ENCODE measurements at places on chromosomes 16 and 17. TPM values are rescaled to one million over a fixed set of nuclear protein-coding genes. Genes with fewer than 3 reads are reported as not detected.
A peak's percentile ranks its signal among the peaks of the same experiment; 100 is the strongest.

DNA sequence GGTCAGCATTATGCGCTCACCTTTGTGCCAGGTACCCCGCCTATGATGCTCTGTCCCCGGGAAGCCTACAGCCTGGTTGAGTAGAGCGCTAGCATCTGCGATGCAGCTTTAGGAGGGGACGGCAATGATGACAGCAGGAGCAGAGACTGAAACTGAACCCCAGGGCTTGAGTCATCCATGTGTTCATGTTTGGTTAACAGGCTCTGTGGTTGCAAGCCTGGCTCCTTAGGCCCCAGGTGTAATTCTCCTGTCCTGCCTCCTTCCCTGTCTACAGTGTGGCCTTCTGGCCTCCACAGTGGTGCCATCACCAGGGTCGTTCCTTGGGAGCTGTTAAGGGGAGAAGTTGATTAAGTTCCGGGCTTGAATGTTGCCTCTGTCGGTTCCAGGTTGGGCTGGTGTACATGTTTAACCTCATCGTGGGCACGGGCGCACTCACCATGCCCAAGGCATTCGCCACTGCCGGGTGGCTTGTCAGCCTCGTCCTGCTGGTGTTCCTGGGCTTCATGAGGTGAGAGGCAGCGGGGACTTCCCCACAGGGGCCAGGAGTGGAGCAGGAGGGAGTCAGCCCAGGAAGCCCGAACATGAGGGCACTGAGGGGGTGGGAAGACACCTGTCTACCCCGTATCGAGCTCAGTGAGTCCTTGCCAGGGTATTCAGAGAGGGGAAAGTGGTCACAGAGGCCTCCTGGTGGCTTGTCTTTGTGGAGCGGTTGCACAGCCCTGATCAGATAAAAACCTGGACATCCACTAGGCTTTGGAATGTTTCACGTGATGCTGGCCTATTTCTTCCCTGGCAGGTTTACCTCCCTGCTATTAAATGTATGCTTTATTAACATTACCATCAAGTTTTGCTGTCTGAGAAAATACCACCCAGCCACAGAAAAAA lies 9.2 kb upstream of the NAT9 start:
- no peak overlapping the region for H3K4me3 ChIP-seq
- H3K4me1 ChIP-seq: no peaks in the 10 kb centered on the region
- H3K27ac ChIP-seq: no peak overlapping the region
- no peak for DNase-seq
- no peaks in the 10 kb centered on the region for H3K27me3 ChIP-seq
- peaks cover 50% of the 10 kb centered on the region for H3K36me3 ChIP-seq

Gene XAF1
- total RNA-seq: 21.2 TPM

DNA sequence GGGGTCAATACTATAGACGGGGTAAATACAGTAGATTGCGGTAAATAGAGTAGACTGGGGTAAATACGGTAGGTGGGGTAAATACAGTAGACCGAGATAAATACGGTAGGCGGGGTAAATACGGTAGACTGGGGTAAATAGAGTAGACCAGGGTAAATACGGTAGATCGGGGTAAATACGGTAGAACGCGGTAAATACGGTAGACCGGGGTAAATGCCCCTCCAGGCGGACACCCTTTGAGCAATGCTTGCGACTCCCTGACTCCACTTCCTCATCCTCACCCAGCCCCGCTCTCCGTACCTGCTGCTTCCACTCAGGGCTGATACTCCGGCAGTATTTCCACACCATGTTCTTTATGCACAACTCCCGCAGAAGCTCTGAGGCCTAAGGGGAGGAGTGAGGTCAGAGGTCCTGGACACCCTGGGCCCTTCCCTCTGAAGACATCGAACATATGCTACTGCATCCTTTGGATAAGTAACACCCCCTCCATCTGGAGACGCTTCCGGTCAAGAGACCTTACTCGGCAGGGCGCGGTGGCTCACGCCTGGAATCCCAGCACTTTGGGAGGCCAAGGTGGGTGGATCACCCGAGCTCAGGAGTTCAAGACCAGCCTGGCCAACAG lies 13.3 kb upstream of the CRK start:
- H3K27ac ChIP-seq: no peak overlapping the region
- no peak for DNase-seq
- no peak overlapping the region for H3K4me3 ChIP-seq
- H3K4me1 ChIP-seq: no peaks in the 10 kb centered on the region
- H3K27me3 ChIP-seq: no peaks in the 10 kb centered on the region

DNA sequence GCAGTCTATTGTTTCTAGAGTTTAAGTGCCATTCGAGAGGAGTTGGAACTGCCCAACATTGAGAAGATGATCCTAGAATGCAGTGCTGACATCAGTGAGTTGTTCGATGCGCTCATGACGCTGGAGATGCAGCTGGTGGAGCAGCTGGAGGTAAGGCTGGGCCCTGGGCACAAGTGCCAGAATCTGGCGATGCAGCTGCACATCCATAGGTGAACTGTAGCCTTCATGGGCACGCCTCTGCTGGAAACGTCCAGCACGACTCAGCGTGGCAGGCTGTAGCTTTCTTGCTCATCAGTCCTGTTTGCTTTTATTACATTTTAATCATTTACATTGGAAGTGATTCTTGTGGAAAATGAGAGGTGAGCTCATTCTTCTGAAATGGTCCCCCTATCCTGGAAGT lies 31.7 kb downstream of the DRC3 start:
- H3K4me3 ChIP-seq: no peak overlapping the region
- no peak overlapping the region for H3K27ac ChIP-seq
- H3K4me1 ChIP-seq: peaks cover 10% of the 10 kb centered on the region
- no peaks in the 10 kb centered on the region for H3K27me3 ChIP-seq
- no peak for DNase-seq
- H3K36me3 ChIP-seq: no peaks in the 10 kb centered on the region

DNA sequence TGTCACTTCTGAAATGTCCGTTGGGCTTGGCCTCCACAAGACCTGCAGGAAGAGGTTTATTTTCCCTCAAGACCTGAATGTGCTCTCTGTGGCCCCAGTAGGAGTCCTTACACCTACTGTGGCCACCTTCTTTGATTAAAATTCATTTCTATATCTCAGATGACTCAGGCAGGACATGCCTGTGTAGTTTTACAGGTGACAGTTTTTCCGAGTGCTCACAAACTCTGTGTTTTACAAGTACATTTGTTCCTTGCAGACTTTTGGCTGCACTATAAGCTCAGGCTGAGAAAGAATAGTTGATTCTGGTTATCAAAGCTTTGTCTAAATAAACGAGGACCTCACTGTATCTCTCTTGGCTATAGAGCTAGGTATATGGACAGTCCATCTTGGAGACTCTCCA lies 257.1 kb downstream of the MAP2K4 start:
- no peaks in the 10 kb centered on the region for H3K36me3 ChIP-seq
- H3K27ac ChIP-seq: no peak overlapping the region
- DNase-seq: no peak

Gene BCL6B
- total RNA-seq: 28.1 TPM

DNA sequence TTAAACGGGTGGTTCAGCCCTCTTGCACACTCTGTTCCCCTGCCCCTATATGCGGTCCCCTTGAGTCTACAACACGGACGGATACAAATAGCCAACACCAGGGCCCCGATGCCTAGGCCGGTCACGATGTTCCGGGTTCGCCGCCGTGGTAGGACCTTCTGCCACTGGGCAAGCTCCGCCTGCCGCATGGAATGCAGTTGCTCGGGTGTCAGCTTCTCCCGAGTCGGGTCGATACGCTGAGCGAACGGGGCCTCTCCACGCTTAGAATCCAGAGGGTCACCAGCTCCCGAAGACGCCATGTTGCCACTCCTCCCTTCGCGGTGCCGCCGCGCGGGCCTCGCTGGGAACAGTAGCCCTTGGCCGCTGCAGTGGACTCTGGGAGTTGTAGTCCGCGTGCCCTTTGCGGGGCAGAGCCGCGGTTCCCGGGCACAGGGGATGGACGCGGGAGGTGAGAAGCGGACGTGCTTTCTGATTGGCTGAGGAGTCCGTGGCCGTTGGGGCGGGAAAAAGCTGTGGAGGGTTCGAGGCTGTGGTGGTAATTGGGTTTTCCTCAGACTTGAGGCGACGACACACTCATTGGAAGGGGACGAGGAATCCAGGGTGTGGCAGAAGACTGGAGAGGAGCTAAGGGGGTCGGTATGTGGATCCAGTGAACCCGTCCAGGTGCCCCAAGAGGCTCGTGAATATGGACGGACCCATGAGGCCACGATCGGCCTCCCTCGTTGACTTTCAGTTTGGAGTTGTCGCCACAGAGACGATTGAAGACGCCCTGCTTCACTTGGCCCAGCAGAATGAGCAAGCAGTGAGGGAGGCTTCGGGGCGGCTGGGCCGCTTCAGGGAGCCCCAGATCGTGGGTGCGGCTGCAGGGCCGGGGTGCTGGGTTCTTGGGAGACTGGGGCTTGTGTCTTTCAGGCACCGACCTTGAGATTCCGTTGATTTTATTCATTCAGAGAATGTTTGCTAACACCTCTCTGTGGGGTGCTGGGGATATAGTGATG lies at the start of the genes CNTD1 and COA3:
Gene CNTD1, plus strand, starts transcription at position 479 of the 998 bp plus-strand sequence. Its CDS starts 207 bp downstream, at position 686.
Gene COA3, minus strand, starts transcription at position 322 of the 998 bp plus-strand sequence. Its CDS starts 23 bp downstream, at position 299.
- H3K4me3 ChIP-seq: peak within 1 kb of the TSS; percentile 87
- H3K27me3 ChIP-seq: no peaks in the 10 kb centered on the region
- peaks cover 19% of the 10 kb centered on the region for H3K36me3 ChIP-seq
- H3K27ac ChIP-seq: peak within 1 kb of the TSS; percentile 91

DNA sequence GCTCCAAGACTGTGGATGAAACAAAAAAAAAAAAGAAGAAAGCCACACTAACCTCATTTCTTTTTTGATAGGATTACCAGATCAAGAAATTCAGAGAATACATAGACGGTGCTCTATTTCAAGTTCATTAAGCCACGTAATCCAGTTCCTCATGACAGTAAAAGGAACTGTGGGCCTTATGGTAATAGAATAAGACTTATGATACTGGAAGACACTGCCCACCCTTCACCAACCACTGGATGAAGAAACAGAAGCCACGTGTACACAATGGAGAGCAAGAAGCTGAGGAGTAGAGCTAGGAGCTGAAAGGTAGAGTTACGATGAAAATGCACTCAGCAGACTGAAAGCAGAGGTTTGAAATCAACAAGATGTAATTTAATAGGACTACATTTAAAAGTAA lies 11.2 kb downstream of the NCBP3 start:
- H3K4me3 ChIP-seq: no peak overlapping the region
- H3K27ac ChIP-seq: peak overlapping the region; percentile 62
- H3K36me3 ChIP-seq: no peaks in the 10 kb centered on the region
- DNase-seq: no peak
- no peaks in the 10 kb centered on the region for H3K27me3 ChIP-seq

DNA sequence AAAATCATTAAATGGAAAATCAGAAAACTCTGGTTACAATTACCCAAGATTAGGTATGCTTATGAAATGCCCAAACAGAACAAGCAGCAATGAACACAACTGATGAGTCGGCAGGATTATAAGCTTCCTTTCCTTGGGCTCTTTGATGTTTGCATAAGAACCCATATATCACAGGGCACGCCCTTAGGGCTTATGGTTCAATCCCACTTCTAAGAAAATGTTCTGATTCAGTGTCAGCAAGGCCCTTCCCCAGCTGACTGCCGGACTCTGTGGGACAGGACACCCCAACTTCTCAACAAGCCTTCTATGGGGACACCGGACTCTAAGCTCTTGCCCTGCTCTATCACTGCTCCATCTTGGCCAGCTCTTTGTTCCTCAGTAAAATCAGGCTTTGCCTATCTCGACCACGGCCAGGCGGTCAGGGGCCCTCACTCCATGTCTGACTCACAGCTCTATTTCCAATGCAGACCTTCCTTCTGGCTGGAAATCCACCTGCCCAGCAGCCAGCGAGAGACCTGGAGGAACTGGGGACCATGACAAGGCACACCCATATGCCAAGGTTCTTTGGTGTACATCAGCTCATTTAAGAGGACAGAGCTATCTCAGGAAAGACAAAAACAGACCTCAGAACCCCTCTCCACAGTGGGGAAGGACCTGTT lies 26.8 kb downstream of the LITAFD start:
- no peak overlapping the region for H3K4me3 ChIP-seq
- DNase-seq: no peak
- no peaks in the 10 kb centered on the region for H3K27me3 ChIP-seq
- H3K36me3 ChIP-seq: peaks cover 100% of the 10 kb centered on the region

Measured in heart right ventricle (tissue), 16 donors.